SHP77 (cell line): ENCODE measurements at places on chromosomes 6 and 20.

DNA sequence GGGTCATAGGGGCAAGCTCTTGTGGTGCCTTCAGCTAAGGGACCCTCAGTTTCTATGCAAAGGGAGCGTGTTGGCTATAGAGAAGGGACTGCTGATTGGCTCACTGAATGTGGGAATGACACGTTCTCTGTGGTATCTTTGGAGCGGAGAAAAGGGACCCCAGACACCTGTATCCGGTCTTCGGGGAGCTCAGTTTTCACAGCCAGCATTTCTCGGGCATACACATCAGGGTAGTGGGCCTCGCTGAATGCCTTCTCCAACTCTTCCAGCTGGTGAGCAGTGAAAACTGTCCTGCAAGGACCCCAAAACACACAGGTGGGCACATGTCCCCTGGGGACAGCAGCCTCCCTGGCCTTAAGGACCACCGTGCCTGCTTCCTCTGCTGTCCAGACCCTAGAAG is 3.3 kb downstream of the VSX1 start:
- no peak for DNase-seq

GRCh38 chr6:154267508-154268106 is 89.0 kb downstream of the IPCEF1 start:
- DNase-seq: no peak

DNA sequence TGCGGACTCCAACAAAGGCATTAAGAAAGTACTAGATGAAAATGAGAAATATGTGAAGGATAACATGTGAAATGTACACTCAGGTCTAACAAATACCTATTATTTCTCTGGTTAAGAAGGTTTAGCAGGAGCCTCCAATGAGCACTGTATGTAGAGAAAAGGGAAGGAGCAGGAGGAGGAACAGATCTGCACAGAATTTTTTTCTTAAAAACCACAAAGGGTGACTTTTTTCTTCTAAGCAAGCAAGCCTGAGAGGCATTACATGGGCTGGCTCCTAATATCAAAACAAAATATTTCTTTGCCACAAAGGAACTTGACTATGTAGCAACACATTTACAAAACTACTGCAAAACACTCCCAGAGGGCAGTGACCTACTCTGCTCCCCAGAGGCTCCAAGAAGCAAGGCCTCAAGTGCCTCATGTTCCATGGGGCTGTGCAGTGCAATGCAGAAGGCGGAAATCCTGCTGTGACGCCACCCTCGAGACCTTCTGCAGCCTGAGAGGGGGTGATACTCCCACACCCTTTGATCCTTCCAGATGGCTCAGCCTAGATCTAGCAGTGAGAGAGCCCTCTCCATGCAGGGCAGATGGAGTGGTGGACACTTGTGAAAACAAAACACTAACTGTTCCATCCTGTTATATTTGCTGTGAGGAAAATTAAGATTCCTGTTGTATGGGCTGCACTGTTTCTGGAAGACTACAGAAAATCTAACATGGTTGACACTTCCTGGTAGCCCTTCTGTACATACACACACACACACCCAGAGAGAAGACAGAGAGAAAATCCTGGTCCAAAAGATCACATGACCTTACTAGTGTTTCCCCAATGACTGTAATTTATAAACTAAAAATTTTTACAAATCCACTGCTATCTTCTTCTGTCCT is 36.0 kb upstream of the SMIM29 start:
- no peak for DNase-seq

- no peak for DNase-seq
These were observed 25.0 kb upstream of the C6orf62 start for GRCh38 chr6:24743944-24744335.

DNA sequence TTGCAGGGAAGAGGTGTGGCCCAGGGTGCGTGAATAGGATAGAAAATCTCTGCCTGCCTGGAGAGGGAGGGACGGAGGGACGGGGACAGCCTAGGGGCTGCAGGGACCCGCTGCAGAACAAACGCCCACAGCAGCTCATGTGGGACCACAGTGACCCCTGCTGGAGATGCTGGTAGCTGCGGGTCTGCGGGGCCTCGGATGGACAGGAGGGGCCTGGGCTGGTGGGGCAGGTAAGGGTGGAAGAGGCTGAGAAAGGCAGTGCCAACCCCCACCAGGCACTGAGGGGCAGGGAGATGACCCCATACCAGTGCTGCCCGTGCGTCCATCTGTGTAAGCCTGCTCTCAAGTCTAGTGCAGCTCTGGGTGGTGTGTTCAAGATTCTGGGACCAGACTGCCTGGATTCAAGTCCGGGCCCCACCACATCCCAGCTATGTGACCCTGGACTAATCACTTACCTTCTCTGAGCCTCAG is 39.4 kb downstream of the KIAA1755 start:
- peak; percentile 40 for DNase-seq

DNA sequence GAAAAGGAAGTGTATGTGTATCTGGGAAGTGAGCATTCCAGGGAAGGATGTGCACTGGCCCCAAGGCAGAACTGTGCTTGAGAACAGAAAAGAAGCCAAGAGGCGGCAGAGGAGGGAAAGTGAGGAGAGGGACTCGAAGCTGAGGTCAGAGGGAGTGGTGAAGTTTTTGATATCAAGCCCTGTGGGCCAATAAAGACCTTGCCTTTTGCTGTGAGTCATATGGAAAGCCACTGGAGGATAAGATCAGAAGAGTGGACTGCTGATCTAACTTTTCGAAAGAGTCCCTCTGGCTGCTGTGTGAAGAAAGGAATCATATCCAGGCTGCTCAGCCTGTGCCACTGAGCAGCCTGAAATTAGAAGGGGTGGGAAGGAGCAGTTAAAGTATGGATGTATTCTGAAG is 99.4 kb downstream of the EYA4 start:
- no peak for DNase-seq

- no peak for DNase-seq
These were observed 24.9 kb downstream of the EPHA7 start for GRCh38 chr6:93394471-93394870.

DNA sequence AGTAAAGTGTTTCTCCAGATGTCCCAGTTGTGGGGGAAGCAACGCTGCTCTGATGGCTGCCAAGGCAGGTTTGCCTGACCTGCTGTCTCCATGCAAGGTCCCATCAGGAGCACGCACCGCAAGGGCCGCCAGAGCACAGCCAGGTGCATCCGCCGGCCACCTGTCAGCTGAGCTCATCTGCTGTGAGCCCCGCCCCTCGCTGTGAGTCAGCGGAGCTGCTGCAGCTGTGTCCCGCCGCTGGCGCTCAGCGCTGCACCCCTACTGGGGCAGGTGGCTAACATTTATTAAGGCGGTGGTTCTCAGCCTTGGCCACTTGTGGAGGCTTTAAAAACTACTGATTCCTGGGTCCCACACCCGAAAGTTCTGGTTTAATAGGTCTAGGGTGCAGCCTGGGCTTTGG is 225.7 kb downstream of the UST start:
- DNase-seq: peak; percentile 79

DNA sequence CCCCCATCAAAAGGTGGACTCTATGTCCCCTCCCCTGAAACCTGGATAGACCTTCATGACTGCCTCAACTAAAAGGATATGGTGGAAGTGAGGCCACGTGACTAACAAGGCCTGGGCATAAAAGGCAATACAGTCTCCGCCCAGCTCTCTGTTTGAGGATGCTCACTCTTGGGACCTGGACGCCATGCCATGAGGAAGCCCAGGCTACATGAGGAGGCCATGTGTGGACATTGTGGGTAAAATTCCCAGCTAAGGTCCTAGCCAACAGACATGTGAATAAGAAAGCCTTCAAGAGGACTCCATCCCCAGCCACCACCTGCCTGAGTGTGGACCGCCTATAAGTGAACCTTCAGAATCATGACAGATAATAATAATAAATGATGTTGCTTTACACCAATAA is 7.2 kb upstream of the ZNF334 start:
- no peak for DNase-seq

GRCh38 chr20:33753143-33753542 is 21.3 kb downstream of the ZNF341 start:
- DNase-seq: no peak
